ENCODE measurements at places on chromosomes 5 and 9.

- no peak for DNase-seq
Observed at GRCh38 chr5:96326902-96327301, 106.1 kb downstream of the PCSK1 start.

- no peak for DNase-seq
Observed at GRCh38 chr9:110605565-110605964, 26.0 kb upstream of the SVEP1 start.

DNA sequence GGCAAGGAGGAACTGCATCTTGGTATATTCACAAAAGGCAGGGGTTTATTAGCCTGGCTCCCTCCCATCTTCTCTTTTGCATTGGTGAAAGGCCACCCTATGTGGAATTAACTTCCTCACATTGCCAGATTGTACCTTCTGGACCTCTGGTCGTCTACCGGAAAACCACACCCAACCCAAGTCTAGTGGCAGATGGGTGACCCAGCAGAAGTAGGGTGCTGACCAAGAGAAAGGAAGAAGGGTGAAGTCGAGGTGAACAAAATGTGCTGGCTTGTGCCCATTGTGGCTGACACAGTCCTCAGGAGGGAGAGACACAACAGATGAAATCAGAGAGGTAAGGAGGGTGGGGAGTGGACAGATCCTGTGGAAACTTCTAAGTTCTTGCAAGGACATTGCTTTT is 39.8 kb upstream of the DAP start:
- DNase-seq = no peak

GRCh38 chr9:2178034-2178734 is 163.0 kb downstream of the SMARCA2 start:
- DNase-seq = no peak

GRCh38 chr5:164394686-164395194 is 889.3 kb downstream of the MAT2B start:
- no peak for DNase-seq

- no peak for DNase-seq
Observed at GRCh38 chr9:83449166-83449565, 89.0 kb downstream of the FRMD3 start.

GRCh38 chr5:173315495-173316338 is 12.5 kb downstream of the STC2 start:
- peak; percentile 80 for DNase-seq

DNA sequence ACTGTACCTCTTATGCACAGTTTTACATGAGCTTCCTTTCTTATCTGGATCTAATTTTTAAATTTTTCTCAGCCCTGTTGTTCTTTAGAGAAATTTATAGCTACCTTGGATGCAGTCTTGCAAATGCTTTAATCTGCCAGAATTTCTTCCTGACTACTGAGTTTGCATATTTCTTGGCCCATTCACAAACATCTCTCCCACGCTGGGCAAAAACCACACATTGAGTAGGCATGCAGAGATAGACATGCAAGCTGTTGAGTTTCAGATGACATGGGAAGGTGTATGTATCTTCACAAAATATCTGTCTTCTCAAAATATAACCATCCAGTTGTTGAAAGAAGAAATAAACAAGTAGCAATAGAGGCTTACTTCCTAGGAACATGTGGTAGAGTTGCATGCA is 101.2 kb downstream of the PARP8 start:
- DNase-seq = no peak

DNA sequence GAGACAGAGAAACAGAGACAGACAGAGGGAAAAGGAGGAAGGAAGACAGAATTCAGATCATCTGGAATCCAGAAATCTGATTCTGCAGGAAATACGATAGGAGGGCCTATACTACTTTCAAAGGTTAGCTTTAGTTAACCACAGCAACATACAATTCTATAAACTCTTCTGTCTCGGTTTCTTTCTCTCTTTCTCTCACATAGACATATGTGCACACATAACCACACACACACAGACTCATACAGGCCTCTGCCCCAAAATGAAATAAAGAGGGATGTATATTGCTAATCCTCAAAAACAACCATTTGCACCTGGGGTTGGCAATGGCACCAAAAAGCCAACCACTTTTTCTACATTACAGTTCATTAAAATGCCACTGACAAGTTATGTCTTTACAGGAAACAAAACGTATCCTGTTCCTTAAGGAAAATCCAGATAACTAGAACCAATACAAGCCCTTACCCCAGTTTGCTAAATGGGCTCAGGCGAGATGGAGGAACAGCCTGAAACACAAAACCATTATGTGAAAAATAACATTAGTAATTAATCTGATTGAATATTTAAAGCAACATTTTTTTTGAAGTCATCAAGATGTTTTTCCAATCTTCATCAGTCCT is 372.3 kb upstream of the CCNH start:
- DNase-seq = no peak

GRCh38 chr9:92506184-92506857 is 24.0 kb upstream of the ASPN start:
- DNase-seq = peak; percentile 85

DNA sequence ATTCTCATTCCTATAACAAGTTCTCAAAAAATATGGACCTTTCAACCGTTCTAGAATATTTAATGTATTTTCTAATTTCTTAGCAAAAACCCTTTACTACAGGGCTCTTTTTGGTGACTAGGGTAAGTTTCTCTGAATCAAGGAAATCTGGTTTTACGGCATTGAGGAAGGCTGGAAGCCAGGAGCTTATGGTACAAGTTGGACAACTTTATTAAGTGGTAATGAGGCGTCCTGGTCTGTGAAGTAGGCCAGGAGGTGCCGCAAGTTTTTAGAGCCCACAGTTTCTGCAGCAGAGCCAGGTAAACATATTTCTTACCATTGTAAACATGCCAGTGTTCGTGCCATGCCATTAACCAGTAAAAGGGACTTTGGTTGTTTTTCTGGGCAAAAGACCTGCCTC is 14.6 kb upstream of the C1QTNF3 start:
- no peak for DNase-seq

DNA sequence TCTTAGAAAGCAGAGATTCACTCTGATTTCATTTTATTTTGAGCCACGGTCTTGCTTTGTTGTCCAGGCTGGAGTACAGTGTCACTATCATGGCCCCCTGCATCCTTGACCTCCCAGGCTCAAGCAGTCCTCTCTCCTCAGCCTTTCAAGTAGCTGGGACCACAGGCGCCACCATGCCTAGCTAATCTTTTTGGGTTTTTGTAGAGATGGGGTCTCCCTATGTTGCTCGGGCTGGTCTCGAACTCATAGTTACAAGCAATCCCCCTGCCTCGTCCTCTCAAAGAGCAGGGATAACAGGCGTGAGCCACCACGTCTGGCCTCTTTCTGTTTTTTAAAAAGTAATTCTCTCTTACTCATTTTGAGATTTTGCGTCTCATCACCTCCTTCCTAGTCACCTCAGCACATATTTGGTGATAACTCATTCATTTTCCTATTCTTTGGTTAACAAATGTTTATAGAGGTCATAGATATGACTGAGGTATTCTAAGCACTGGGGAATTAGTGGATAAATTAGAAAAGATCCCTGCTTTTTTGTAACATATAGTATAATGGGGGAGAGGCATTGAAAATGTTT is 10.8 kb upstream of the DCP2 start:
- no peak for DNase-seq

GRCh38 chr5:150315245-150315644 is 12.5 kb upstream of the ARSI start:
- no peak for DNase-seq

DNA sequence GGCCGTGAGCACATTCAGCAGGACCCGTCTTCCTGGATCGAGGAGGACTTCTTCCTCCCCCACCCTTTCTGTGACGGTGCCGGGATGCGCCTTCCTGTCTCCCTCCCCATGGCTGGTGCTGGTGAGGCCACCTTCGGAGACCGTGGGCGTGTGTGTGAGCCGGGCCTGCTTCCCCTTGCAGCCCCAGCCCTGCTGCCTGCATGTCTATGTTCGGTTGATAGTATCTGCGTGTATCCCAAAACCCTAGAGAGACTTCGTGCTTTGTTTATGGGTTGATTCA is 12.8 kb downstream of the CEP72 start:
- no peak for DNase-seq

DNA sequence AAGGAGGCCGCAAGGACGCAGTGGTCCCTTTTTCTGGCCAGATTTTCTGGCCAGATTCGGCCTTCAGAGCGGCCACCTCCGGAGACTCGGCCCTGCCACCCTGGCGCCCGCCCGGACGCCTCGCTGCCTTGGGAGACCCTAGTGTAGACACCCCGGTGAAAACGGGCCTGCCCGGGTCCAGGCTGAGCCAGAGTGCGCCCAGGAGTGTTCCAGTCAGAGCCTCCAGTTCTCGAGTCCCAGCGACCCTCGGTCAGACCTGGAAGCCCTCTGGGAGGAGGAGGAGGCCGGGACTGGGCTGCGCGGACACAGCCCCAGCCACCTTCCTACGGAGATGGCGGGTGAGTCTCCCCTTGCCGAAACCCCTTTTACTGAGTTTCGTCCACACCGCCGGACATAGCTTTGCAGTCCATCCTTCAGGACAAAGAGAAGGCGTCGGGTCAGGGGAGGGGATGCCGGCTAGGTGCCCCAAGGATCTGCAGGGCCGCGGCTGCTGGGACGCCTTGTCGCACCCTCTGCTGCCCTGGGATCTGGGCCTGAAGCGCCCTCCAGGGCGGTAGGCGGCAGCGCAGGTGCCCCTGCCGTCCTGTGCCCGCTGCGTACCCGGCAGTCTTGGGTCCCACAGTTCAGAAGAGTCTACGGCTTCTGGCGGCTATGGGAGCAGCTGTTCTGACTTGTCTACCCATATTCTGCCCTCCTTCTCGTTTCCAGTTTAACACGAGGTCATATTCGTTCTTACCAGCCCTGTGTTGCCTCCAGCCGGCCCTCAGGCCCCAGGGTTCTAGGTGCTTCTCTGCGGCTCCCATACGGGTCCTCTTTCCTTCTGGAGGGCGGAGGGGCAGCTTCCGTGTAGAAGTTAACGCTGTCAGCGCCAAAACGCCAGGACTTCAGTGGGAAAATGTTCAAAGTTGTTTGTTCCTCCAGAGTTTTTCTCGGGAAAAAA is 1771.7 kb upstream of the CDH9 start:
- no peak for DNase-seq

GRCh38 chr5:145752947-145753346 is 82.2 kb downstream of the PRELID2 start:
- DNase-seq = peak; percentile 15

- peak; percentile 71 for DNase-seq
Observed at GRCh38 chr5:137320056-137321045, 178.8 kb downstream of the SPOCK1 start.

All from ELR (cell line).